ENCODE measurements at places on chromosomes 13 and 19.

- no peak for DNase-seq
Measured at GRCh38 chr19:2552859-2553258, 76.9 kb downstream of the GADD45B start.

- DNase-seq = no peak
Measured at GRCh38 chr13:48404952-48405351, 8.0 kb downstream of the LPAR6 start.

DNA sequence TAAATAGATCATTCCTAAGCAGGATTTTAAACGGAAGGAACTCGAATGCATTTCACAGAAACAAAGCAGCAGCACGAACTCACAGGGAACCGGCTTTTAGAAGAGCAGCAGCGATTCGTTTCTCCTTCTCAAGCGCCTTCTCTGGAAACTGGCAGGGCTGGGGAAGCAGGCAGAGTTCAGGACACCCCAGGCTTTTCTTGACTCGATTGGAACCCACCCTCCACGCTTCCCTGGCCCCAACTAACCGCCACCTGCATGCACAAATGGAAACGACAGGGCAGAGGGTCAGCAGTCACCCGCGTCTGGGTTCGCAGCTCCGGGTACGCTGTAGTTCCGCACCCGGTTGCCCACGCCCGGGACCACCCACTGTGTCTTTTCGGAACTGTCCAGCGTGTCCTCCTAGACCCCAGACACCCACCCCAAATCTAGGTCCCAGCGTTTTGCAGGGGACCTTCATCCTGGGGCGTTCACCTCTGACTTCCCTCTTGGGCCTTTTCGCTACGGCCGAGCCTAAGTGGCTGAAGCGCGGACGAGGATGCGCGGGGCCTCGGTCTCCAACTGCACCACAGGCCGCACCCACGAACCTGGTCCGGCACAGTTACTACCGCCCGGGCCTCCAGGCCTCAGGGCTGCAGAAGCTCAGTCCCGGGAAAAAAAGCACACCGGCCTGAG is 500 bp downstream of the ZFP30 start:
- DNase-seq = peak; percentile 34

DNA sequence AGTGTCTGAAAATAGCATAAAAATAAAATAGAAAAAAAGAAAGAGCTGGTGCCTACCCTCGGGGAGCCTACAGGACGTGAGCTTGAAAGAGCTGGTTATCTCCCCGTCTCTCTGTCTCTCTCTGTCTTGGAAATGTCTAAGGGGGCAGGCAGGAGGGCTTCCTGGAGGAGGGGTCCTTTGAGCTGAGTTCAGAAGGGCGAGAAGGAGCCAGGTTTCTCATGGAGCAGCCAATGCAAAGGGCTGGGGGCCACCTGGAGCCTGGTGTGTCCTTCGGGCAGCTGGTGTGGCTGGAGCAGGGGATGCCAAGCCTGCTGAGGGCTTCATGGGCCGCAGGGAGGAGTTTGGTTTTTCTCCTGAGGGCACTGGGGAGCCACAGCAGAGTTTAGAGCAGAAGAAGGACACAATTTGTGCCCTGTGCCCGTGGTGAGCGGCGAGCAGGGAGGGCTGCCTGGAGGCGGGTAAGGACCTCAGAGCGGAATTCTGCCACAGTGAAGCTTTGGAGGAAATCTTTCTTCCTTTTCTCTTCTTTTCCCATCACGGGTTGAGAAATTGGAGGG is 38.7 kb downstream of the EFNA2 start:
- DNase-seq = no peak

DNA sequence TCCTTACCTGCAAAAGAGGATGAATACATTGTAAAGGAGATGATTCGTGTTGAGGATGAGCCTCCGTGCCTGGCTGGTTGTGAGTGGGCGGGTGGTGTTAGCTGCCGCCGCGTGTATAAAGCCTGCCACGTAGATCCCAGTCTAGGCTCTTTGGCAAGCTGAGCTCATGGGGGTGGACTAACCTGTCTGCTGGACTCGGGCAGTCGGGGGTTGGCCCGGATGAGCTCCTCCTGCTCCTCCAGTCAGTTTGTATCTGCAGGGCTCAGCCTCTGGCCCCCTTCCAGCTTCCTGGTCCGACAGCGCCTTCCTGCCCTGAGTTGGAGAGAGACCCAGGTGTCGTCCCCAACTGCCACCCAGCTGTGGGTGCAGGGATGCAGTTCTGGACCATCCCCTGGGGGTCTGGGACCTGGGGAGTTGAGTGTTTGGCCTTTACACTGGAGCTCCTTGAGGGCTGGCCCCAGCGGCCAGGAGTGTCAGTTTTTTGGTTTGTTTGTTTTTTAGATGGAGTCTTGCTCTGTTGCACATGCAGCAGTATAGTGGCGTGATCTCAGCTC is 20.9 kb downstream of the TECR start:
- peak; percentile 51 for DNase-seq

Measured in DMS79 (cell line).